Astrocyte of the cerebellum (primary cell): ENCODE measurements at places on chromosomes 7 and 10.
A peak's percentile ranks its signal among the peaks of the same experiment; 100 is the strongest.

GRCh38 chr10:61902445-61903220 lies 1.1 kb downstream of the ARID5B start:
- no peak for DNase-seq

GRCh38 chr7:131673576-131673975 lies 117.1 kb upstream of the PODXL start:
- no peak for DNase-seq

DNA sequence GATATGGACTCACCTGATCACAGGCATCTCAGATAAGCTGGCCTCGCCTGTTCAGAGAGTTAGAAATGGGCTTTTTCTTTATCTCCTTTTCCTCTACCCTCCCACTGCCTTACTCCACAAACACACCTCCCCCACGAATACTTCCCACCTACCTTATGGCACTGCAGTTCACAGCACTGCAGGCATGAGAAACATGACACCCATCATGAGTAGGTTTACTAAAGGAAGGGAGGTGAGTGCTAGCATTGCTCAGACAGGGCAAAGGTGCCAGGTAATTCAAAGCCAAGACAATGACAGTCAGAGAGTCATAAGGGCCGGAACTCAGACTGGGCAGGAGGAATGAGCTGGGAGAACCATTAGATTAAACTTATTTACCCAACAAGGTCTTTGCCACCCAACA lies 220.6 kb downstream of the FAM107B start:
- no peak for DNase-seq

- DNase-seq = peak; percentile 19
Measured at GRCh38 chr10:34637418-34637911, 177.6 kb downstream of the PARD3 start.

DNA sequence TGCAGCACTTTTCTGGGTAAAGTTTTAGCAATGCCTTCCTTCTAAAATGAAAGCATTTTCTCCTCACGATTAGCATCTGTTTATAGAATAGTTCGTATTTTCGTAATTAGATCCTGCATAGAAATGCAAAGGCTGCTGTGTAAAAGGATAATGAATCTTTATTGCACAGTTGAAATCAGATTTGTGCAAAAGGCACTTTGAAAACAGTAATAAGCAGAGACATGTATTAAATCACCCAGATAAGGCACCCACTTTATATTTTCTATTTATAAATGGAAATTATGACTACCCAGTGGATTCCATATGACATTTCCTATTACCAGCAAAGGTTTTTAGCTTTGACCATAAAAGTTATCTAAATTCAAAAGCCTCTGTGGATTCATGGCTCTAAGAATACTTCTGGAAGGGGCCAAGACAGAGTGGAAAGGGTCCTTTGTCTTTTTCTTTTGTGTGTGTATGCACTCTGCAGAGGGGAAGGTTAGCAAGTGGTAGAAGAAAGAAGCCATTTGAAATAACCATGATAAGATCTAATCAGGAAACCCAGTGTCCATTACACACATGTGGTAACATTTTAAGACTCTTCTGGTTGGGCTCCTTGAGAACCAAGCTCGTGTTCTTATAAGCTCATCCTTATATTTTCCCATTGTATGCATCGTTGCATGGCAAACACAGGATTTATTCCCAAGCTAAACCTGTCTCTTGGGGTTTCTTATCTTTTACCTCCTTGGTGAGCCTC lies 612.1 kb downstream of the AUTS2 start:
- no peak for DNase-seq

DNA sequence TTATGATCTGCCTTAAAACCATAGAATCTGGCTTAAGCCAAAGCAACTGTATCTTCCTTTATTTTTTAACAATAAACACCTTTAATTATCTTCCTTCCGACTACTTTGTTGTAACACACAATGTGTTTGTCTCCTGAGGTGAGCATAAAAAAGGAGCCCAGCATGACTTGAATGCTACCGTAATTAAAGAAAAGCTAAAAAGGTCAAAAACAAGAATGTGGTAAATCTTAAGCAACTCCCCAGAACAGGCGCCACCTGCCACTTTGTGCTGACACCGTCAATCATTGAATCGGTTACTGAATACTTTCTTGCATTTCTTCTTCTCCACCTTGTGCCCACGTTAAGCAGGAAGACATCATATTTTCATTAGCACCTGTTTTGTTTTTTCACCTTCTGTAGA lies 569.9 kb upstream of the C7orf33 start:
- DNase-seq = no peak

DNA sequence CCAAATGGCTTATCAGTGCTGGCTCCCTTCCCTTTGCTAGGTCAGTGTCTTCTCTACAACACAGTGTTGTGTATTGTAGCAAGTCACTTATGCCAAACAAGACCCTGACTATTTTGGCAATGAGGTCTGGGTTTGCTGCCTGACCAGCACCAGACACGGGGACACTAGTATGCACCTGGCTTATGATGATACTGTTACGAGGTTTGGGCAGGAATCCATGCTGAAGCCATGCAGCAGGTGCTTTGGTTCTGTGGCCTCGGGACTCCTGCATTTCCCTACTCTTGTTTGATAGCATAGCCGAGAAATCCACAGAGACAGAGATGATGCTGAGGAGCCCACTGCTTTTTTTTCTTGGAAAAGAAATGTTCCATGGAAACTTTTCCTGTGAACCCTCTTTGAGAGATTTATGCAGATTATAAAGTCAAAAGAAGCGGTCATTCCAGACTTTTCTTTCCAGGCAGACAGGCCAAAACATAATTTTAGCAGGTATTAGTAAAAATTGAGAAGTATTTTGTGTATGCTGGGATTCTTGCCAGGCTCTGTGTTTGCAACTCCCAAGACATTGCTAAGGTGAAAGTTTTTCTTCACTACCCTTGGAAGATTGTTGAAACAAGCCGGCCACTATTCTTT lies 291.1 kb downstream of the BBS9 start:
- no peak for DNase-seq

DNA sequence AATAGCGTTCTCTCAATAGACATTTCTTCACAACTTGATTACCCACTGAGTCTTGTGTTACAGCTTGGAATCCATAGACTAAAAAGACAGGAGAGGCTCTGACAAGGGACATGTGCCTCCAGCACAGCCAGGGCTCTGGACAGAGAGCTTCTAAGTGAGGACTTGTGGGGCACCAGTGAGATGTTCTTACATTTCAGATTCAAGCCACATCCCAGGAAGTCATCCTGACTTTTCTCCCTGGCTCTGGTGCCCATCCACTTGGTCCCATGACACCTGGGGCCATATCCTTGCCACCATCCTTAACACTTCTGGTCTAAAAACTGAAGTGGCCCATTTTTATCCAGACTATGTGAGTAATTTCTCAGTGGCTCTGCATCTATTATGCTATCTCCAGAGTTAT lies 440.1 kb downstream of the TCERG1L start:
- no peak for DNase-seq

GRCh38 chr7:148866362-148866761 lies 17.7 kb downstream of the EZH2 start:
- DNase-seq = no peak

- DNase-seq = no peak
Measured at GRCh38 chr10:4678023-4678950, 147.7 kb upstream of the AKR1E2 start.

- no peak for DNase-seq
Measured at GRCh38 chr7:30302656-30303311, 18.4 kb downstream of the ZNRF2 start.

DNA sequence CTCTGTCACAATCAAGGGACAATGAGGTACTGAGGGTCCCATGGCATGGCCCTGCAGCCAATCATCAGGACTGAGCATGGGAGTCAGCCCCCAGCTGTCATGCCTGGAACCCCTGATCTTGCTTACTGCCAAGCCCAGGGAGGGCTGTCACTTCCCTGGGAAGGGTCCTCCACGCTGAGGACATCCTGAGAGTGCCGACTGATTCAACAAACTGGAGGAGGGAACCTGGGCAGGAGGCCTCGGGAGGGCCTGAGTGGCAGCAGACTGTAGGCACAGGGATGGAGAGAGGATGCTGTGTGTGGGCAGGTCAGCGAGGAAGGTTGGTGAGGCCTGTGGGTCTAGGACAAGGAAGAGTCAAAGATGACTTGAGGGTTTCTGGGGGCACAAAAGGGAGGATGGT lies 154.3 kb downstream of the ZNF248 start:
- no peak for DNase-seq

DNA sequence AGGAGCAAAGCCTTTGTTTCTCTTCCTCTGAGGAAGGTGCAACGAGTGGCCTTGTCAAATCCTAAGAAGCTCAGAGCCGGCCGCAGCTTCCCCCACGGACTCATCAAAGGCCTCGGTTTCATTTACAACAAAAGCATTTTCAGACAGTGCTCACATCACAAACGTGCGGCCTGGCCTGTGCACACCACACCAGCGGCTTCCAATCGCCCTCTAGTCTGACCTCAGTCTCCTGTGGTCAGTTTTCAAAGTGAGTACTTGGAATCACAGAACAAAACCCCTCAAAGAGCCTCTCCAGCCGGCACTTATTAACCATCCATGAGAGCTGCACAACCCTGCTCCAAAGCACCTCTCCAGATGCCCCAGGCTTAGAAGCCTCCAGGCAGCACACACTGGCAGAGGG lies 3.3 kb downstream of the RADIL start:
- DNase-seq = no peak

DNA sequence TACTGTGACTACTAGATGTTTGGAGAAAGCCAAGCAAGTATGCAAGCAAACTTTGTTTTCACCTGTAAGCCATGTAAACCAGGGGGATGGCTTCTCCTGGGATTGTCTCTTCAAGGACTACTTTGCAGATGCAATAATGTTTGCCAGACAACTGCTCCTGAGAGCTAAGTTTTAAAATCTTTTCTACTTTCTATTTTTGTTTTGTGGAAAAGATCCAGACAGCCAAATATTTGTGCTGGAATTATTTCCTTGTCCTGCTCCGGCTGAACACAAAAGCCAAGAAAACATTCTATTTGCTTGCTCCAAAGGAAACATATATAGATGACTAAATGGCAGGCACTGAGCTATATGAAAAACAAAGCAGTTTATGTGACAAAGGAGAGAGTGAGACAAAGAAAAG lies 51.6 kb downstream of the TFPI2 start:
- no peak for DNase-seq

GRCh38 chr7:102119925-102120324 lies 166.7 kb upstream of the SH2B2 start:
- DNase-seq = no peak

DNA sequence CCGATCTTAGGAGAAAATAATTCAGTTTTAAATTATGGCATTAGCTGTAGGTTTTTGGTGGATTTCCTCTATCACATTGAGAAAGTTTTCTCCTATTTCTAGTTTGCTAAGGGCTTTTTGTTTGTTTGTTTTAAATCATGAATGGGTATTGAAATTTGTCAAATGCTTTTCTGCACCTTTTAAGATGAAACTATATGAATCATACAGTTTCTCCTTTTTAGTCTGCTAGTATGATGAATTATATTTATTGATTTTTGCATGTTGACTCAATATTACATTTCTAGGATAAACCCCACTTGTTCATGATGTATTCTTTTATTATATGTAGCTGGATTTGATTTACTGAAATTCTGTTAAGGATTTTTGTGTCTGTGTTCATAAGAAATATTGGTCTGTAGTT lies 70.3 kb upstream of the PIP4K2A start:
- DNase-seq = no peak

GRCh38 chr10:121580276-121581116 lies 17.7 kb downstream of the FGFR2 start:
- DNase-seq = no peak

DNA sequence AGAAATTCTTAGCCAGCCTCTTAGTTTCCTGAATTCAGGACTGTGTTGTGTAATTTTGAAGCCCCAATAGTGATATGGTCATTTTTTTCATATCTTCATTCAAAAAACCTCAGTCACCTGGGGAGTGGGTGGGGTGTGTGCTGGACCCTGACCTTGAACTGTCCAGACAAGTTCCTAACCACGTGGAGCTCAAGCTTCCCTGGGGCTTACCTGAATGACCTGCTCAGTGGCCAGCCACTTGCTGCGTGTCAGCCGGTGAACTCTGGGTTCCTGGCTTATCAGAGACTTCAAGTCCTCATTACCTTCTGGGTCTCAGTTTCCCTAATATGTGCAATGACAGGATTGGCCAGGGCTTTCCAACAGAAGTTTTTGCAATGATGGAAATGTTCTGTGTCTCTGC lies 27.1 kb downstream of the MGMT start:
- no peak for DNase-seq

GRCh38 chr10:86345859-86346798 lies 20.5 kb downstream of the GRID1 start:
- no peak for DNase-seq

GRCh38 chr7:2443491-2443890 lies 32.7 kb downstream of the GRIFIN start:
- no peak for DNase-seq

- no peak for DNase-seq
Measured at GRCh38 chr10:11104772-11105675, 87.4 kb downstream of the CELF2 start.

DNA sequence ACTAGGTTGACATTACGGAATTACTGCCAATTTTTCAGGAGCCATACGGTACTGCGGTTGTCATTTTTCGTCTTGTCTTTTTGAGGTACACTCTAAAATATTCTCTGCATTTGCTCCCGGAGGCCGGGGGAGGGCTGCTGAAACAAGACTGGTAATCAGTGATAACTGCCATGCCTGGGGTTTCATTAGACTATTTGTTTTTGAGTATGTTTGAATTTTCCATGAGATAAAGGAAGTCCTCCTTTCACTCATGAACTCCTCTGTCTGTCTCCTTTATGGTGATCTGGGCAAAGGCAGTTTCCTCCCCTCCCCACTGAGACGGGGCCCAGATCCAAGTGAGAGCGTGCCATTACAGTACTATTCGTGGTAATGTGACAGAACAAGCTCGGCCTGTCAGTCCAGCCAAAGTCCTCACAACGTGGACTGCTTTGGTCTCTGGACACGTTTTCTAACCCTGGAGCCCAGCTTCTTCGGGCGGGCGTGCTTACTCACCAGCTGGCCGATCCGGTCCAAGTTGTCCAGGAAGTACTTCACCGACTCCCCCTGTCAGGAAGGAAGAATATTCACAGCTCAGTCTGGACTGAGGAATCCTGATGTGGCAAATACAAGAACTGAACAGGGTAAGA lies 45.1 kb downstream of the AMZ1 start:
- peak; percentile 28 for DNase-seq

DNA sequence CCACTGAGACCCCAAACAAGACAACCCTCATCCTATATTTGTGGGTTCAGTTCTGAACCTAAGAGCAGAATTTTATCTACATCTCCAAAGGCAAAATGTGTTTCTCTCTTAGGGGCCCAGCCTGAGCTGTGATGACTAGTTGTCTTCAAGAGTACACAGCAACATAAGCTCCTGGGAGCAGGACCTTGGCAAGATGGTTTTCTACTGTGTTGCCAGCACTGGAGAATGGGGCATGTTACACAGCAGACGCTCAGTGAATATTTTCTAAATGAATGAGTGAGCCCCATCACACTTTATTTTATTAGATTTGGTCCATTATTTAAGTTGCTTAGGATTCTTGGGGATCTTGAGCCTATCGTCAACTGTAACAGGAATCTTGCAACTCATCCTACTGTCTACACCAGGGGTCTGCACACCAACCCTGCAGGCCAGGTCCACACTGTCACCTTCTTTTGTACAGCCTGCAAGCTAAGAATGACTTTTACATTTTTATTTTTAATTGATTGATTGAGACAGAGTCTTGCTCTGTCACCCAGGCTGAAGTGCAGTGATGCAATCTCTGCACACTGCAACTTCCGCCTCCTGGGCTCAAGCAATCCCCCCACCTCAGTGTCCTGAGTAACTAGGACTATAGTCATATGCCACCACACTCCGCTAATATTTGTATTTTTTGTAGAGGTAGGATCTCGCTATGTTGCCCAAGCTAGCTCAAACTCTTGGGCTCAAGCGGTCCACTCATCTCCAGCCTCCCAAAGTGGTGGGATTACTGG lies 347.1 kb downstream of the FGFR2 start:
- no peak for DNase-seq
